ENCODE measurements at places on chromosomes 2 and 18.

DNA sequence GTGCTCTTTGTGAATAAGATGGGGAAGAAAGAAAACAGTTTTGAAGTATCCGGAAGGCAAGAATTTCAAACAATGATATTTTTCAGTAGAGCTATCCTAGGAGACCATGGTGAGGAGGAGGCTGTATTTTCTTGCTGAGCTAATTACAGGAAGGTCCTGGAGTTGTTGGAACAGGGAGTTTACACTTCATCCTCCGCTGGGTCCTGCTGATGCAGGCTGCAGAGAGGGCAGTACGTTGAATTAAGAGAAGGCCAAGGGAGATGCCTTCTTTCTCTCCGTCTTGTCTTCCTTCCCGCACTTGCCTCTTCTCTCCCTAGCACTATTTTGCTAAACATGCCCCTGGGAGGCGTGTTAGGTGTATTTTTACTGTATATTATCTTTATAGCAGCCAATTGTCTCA is 60.0 kb upstream of the EDAR start:
- DNase-seq: no peak

DNA sequence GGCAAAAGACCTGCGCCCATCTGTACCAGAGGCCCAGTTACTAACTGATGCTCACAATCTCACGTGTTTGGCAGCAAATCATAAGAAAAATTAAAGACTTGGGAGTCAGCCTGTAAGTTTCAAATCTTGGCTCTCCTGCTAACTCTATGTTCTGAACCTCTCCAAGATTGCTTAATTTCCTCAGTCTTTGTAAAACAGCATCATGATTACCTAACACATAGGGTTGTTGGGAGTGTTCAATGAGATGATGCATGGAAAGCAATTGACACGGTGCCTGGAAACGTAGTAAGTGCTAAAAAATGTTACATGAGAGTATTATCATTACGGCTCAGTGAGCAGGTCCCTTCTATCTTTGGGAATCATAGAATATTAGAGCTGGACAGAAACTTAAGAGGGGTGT is 497.6 kb upstream of the TCF4 start:
- no peak for DNase-seq

GRCh38 chr2:46091961-46092667 is 205.1 kb upstream of the EPAS1 start:
- DNase-seq: no peak

DNA sequence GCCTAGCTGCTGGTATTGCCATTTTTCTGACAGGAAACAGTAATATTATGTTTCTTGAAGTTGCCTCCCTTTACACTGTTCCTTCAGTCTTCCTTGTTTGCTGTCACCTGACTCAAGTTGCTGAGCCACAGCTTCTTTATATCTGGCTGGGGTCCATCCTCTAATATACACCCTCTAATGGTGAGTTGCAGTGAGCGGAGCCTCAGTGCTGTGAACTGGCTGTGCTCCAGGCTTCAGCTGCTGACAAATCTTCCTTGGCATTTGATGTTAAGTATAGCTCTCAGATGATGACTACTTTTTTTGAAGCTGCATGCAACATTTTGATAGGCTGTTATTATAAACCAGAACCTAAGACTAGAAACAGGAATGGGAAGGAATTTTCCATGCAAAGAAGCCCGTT is 366.7 kb downstream of the NUP35 start:
- DNase-seq: no peak

DNA sequence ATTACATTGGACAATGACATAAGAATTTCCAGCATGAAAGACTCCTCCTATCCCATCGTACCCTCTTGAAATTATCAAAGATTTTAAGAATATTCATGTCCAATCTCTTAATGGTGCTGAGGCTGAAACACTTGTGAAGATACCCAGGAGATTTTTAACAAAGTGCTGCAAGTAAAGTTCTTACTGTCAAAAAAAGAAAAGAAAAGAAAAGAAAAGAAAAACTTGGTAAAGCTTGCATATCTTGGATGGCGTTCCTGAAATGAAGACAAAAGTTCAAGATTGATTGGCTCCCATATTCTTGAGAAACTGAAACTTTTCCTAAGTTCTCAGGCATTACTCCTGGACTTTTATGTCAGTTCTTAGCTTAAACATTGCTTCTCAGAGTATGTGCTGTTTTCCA is 1010.5 kb upstream of the PIK3C3 start:
- no peak for DNase-seq

DNA sequence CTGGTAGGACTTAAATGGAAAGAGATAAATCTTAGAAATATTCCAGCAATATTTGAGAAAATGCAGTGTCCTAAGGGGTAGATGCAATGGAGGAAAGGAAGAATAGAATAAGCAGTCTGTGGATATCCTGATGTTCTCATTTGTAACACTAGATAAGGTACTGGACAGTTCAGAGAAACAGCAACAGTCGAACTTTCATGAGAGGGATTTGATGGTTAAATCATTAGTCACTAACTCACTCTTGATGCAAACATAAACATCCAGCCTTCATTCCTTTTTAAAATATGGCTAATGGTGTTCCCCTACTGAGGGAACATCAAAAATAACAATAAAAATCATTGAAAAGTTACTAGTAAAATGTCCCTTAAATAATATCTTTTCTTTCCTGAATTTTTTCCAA is 211.4 kb upstream of the SLC39A10 start:
- DNase-seq: no peak

- DNase-seq: no peak
These were observed 184.7 kb downstream of the SPP2 start for GRCh38 chr2:234235191-234235590.

DNA sequence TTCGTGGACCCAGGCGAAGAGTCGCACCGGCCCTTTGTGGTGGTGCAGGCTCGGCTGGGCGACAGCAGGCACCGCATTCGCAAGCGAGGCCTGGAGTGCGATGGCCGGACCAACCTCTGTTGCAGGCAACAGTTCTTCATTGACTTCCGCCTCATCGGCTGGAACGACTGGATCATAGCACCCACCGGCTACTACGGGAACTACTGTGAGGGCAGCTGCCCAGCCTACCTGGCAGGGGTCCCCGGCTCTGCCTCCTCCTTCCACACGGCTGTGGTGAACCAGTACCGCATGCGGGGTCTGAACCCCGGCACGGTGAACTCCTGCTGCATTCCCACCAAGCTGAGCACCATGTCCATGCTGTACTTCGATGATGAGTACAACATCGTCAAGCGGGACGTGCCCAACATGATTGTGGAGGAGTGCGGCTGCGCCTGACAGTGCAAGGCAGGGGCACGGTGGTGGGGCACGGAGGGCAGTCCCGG is 3.5 kb downstream of the INHBB start:
- DNase-seq: no peak

- no peak for DNase-seq
These were observed 229.1 kb downstream of the RTP5 start for GRCh38 chr2:242098445-242099128.

GRCh38 chr18:7562491-7562890 is 4.6 kb upstream of the PTPRM start:
- no peak for DNase-seq

DNA sequence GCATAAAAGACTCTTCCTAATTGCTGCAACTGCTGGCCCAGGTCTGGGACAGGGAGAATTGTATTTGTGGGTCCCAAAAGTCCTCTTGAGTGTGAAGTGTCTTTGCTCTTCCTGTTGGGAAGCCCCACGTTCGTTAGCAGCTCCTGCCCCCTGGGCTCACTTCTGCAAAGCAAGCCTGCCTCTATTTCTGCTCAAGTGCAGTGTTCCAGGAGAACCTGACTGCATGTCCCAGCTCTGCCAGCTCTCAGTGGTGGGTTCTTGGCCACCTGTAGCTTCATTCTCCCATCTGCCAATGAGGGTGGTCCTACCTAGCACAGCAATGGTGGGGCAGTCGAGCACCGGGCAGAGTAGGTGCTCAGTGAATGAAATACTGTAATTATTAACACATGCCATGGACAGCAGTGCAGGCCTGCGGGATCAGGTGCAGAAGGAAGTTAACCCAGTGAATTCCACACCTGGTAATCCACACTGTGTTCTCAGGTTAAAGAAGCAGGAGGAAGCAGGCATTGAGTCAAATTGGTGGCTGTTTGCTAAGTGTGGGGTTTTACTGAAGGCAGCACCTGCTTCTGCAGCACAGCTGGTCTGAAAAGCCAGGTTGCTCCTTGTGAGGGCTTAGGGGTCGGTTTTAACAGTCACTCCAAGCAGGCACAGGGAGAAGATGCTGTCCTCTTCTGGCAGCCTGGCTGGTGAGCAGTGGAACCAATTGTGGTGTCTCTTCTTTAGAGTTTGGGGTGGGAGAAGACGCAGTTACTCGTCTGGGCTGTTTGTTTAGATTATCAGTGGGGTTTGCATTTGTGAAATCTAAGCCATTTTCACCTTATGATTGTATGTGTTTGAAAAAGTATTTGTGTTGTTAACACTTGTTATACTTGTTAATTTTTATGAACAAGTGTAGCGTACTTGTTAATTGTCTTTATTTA is 54.3 kb downstream of the DGKD start:
- DNase-seq: peak; percentile 56

- DNase-seq: no peak
These were observed 25.7 kb upstream of the FAM178B start for GRCh38 chr2:97011977-97012569.

GRCh38 chr2:235841863-235842262 is 326.3 kb downstream of the GBX2 start:
- no peak for DNase-seq

GRCh38 chr2:112839407-112840067 is 3.0 kb upstream of the IL1B start:
- no peak for DNase-seq

DNA sequence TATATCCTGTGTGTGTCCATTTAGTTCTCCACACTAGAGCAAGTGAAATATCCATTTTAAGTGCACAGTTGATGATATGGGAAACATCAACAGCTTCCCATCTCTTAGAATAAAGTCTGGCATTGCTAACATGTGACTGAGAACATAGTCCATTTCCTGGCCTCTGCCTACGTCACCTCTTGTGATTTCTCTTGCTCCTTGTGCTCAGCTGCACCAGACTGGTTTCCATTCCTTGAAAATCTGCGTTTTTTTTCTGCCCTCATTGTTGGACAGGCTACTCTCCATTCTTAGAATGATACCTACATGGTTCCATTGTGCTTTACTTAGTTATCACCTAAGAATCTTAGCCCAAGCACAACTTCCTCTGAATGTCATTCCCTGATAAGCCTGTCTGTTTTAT is 851.2 kb upstream of the ID2 start:
- DNase-seq: no peak

GRCh38 chr18:10398571-10398970 is 55.9 kb upstream of the APCDD1 start:
- DNase-seq: no peak

DNA sequence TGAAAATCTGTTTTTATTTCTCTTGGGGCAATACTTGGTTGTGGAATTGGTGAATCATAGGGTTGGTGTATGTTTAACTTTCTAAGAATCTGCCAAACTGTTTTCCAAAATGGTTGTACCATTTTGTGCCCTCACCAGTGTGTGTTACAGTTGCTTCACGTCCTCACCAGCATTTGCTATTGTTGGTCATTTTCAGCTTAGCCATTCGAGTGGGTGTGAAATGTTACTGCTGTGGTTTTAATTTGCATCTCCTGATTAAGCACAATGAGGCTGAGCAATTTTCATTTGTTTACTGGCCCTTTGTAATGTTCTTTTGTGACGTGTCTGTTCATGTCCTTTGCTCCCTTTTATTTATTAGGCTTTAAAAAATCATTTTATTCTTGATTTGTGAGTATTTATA is 49.7 kb downstream of the FOSL2 start:
- no peak for DNase-seq

GRCh38 chr18:57811477-57812125 is 8.5 kb upstream of the ATP8B1 start:
- DNase-seq: no peak

DNA sequence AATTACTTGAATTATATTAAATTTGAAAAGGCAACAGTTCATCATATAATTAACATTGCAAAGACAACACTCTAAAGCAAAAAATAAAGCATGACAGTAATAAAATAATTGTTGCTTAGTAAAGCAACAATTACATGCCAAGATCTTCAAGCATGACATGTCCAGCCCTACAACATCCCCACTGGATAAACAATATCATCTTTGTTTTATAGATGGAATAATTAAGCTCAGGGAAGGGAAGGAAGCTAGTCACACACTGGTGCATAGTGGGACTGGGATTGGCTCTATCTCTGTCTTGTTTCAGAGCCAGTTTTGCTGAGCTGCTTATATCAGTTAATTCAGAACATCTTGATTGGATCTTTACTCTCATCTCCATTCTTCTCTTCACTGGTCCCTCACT is 49.9 kb upstream of the PARD3B start:
- no peak for DNase-seq

DNA sequence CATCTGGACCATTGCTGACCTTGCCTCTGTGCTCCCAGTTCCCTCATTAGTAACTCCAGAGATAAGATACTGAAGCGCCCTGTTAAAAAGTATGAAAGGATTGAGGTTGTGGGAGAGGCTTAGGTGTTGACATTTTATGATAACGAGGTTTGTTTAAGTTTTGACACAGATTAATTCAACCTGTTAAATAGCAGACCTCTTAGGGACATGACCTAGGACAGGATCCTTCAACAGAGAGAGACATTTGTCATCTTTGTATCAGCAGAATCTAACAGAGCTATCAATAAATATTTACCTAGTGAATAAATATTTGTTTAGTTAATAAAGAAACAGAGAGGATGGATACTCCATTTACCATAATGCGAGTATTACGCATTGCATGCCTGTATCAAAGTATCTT is 99.5 kb downstream of the DCC start:
- DNase-seq: no peak

GRCh38 chr18:59553273-59553870 is 143.9 kb downstream of the CCBE1 start:
- no peak for DNase-seq

DNA sequence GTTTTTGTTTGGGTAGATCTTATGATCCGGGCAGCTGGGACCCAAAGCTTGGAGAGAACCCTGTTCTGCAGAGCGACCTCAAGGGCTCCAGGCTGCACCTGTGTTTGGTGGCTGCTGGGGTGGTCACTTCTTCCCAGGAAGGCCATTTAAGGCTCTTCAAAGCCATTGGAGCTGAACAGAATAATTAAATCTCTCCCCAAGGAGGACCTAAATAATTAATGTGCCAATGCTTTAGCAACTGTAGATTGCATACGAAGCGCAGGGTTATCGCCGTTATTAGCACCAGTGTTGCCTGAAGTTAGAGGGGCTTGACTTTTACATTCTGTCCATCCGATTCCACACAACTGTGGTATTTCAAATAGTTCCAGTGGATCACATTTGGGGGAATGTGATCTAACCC is 251.4 kb downstream of the ATAD2B start:
- no peak for DNase-seq

DNA sequence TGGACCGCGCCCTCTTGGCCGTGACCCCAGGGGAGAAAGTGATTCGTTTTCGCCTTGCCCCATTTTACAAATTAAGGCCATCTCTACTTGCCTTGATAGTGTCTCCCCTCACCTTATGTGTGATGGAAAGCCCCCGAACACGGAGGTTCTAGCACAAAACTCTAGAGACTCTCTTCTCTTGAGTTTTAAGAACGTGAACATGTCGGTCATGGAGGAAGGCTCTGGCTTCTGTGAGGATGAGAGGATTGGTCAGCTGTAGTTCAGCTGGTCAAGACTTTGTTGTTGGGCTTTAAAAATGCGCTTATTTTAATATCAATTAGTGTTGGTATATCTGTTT is 828 bp downstream of the DYNC1I2 start:
- no peak for DNase-seq

GRCh38 chr2:178908810-178909209 is 101.6 kb upstream of the TTN start:
- no peak for DNase-seq

- DNase-seq: no peak
These were observed 147.6 kb upstream of the SMAD7 start for GRCh38 chr18:49098386-49098785.
